ENCODE measurements at places on chromosomes 1 and 21.

DNA sequence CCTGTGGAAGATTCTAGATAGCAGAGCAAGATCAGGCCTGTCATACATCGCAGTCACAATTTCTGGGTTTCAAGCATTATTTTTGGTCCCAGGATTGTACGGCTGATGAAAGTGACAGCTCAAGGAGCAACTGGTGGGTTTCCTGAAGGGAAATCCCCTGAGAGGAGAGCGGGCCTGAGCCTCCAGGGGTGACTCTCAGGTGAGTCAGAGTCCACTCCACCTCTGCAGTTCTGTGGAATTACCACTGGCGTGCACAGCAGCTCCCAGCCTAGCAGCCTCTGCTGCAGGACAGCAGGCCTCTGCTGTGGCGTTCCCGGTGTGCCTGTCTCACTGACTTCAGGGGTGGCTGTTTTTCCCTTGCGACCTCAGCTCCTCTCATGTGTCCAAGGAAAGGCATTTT, 24.4 kb downstream of the SLC66A1 start:
- DNase-seq: no peak

DNA sequence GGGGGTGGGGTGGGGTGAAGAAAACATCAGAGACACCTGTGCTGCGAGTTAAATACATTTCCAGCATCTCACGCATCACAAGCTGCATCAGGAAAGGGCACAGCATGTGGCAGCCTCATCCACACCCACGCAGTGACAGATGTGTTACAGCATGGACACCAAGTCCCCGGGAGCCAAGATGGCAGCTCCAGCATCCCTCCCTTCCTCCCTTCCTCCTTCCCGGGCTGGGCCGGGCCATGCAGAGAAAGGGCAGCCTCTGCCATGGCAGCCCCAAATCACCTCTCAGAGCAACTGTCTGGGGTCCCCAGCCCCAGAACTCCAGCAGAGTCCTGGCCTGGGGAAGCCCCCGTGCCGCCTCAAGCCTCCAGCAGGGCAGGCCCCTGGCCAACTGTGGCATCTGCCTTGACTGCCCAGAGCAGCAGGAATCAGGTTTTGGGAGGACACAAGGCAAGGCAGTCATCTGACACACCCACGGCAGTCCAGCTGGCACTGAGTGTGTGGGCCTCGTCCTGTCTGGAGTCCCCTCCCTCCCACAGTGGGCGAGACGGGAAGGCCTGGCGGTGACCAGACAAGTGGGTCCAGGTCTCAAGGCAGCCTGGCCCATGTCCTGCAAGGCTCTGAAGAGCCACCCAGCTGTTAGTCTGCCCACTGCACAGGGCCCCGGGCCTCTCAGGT, 6.2 kb downstream of the SMIM1 start:
- no peak for DNase-seq

DNA sequence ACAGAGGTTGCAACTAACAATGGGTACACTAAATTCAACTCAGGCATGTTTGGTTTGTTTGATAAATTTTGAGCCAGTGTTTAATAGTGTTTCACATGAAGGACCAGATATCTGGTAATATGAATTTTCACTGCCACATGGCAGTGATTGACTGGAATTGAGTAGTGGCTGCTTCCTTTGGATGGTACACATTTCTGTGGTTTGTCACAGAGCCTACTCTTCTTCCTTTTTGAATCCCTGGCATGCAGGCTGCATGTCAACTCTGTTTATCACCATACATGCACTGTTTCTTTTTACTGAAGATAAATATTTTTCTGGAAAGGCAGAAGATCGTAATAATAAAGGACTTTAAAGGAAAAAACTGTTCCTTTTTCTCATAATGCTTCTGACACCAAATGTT, 35.5 kb downstream of the SDCCAG8 start:
- no peak for DNase-seq

- DNase-seq: no peak
These were observed 117.8 kb downstream of the HHAT start for GRCh38 chr1:210446479-210446878.

GRCh38 chr1:54421101-54421504, 14.9 kb upstream of the SSBP3 start:
- DNase-seq: no peak

DNA sequence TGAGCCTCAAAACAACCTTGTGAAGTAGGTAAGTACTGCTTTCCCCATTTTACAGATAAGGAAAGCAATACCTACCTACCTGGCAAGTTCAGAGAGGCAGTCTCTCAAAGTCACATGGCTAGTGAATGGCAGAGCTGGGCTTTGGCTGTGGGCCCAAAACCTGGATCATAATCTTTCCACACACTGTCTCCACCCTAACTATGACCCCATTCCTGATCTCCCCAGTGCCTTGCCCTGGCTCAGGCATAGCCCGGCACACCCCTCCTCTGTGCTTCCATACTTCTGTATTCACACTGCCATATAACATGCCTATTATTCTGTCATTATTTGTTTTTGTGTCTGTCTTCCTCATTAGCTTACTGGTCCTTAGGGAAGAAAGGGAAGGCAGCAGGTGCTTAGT, 15.9 kb downstream of the GNG12 start:
- DNase-seq: no peak

DNA sequence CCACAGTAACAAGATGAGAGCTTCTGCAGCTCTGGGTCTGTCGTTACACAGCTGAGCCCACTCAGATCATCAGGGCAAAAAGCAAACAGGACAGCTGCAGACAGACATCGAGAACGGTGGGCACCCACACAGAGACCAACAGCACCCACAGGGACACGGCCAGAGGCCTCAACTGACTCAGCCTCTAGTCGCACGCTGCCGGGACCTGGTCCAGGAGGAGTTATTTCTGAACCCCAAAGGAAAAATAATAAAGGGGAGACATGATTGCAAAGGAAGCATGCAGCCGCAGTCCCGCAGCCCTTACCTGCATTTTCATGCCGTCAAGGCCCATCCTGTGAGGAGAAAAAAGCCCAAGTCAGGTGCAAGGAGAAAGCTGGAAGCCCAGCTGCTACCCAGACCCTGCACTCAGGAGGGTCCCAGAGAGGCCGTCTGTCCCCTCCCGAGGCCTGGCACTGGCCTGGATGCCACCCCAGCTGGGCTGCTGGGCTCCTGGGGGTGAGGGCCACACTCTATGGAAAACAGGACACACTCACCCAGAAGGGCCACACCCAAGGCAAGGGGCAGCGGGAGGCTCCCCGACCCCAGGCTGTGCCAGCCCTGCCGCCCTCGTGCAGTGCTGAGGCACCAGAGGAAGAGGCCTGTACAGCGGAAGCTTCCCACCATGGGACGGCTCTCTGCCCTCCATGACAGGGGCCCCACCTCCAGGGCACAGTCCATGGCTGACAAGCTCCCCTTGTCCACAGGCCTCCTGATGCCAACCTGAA, 15.7 kb downstream of the LSS start:
- no peak for DNase-seq

- DNase-seq: no peak
These were observed 383.7 kb downstream of the ZP4 start for GRCh38 chr1:237507005-237507404.

GRCh38 chr1:67732750-67733151, 47.8 kb downstream of the GADD45A start:
- DNase-seq: peak; percentile 43

All from eye (tissue), 1 donor.